ENCODE measurements at places on chromosomes 3 and 15.

DNA sequence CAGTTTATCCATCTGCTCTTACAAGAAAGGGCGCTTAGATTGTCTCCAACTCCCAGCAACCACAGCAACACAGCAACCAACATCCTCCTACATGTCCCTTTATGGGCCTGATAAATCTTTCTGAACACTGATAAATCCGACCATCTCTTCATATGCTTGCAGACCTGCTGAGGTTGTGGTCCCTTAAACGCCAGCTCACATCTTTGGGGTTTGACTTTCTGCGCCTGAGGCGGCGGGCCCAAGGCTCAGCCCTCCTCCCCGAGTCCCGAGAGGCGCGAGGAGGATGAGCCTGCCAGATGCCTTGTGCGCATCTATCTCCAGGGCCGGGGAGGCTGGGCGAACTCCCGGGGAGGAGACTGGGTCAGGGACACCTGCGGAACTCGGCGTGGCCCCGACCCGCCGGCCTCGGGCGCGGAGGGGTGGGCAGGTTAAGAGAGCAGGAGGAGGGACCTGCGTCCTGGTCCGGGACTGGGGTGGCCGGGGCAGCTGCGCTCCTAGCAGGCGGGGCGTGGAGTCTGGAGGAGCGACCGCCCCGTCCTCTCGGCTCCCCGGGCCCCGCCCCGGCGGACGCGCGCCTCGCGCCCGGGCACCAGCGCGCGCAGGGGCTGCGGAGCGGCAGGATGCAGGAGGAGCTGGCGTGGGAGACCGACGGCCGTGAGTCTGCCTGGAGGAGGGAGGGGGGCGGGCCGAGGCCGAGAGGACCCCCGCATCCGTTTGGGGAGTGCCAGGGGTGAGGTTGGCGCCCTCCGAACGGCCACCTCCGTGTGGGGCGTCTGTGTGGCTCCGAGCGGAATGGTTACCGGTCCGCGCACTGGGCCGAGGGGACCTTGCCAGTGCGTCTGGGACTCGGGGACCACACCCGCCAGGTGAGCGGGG, at the start of gene ANKDD1A:
ANKDD1A (plus strand) TSS at position 592 of the 876 bp plus-strand sequence; CDS start at position 621, 29 bp downstream.
- DNase-seq = peak; percentile 18

DNA sequence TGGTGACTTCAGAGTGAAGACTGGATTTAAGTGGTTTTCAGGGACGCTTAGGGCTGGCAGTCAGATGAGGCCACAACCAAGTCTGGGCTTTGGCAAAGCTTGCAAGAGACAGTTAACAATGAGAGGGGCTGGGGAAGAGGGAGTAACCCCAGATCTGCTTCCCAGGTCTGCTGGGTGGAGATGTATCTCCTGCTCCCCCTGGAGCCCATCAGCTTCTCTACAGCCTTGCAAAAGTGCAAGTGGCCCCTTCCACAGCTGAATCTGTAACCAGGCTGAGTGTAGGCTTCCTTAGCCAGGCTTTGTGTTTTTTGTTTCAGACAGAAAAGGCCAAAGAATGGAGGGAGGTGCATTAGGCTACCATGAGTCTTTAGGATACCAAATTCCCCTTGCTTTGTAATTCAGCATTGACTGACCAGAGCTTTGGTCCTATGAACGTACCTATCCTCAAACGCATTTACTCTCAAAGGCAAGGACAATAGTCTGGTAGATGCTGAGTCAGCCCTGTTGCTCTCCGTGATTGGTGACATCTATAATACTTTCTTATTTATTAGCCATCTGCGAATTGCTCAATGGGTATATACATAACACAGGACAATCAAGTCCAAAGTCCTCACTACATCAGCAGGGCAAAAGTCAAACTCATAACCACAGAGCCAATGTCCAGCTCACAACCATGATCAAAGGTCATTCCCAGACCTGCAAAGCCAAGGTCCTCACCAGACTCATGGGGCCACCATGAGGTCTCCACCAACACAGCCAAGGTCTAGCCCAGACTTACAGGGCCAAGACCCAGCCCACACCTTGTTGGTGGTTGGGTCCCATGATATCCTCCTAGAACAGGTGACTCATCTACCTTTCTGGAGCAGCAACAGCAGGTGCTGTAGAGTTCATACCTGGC, 17.1 kb downstream of the CCDC13 start:
- DNase-seq = no peak

DNA sequence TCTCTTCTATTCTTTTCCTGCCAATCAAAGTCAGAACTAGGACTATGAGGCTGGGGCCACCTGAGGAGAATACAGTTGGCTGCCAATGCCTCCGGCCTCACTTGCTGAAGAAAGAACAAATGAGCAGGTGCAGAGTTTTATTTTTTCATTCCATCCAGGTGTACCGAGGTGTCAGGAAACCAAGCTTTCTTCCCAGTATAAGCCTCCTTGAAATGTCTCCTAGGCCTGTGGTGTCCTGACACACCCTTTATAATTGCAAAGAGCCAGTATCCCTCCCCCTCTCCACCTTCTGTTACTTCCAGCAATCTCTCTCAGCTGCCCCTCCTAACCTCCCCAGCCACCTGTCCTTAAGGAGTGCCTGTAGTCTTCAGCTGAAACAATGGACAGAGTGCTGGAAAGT, 127.9 kb downstream of the SLC9A9 start:
- no peak for DNase-seq

- DNase-seq = no peak
Measured at GRCh38 chr3:47542471-47543173, 29.1 kb upstream of the ELP6 start.

- DNase-seq = peak; percentile 51
Measured at GRCh38 chr3:188170461-188171459, 16.8 kb downstream of the LPP start.

- no peak for DNase-seq
Measured at GRCh38 chr15:72229947-72230196, 1.1 kb downstream of the PKM start.

DNA sequence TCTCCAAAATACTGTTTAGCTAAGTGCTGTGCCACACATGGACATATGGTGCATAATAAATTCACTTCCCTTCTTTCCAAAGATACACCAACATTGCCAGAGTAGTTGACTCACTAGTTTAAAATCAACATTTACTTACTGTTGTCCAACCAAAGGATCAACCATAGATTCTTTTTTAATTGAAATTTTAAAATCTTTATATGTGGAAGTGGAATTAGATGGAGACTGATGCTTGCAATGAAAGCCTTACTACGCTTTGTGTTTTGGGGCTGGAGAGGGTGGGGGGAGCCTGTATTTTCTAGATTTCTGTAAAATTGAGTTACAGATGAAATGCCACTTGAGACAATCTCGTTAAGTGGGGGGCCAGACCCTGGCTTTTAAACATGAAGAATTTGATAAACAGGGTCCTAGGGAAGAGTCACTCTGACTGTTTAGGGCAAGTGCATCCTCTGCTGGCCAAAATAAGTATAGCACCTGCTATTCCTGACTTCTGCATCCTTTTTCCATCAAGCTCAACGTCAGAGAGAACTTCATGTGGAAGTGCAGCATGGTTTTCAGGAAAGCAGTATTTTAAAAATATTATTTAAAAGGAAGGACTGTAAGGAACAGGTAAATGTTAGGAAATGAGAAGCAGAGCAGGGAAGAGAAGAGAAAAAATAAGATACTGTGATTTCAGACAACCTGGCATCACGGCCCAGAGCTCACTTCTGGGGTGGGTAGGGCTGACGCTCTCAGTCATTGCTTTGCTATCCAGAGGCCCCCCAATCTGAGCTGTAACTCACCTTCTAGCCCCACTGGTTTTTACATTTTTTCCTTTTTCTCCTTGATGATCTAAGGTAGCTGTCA, 76.7 kb downstream of the BOC start:
- DNase-seq = peak; percentile 13

- no peak for DNase-seq
Measured at GRCh38 chr15:63888823-63889222, 55.1 kb upstream of the HERC1 start.

DNA sequence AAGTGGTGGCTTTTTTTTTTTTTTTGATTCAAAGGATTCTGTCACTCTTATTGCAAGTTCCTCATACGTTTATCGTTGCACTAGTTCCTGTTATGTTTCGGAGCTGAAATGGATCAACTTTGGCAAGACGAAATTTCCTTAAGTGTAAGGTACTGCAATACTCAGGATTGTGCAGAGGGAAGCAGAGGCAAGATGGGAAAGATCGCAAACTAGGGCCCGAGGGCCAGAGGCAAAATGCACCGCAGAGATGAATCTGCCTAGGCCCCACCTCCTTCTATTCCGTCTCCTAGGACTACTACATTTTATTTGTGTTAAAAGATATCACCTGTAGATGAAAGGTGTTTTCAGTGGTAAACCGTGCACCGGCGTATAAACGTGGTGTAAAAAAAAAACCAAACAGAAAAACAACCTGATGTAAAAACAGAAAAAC, 331 bp downstream of the RNU6-1 start:
- no peak for DNase-seq

DNA sequence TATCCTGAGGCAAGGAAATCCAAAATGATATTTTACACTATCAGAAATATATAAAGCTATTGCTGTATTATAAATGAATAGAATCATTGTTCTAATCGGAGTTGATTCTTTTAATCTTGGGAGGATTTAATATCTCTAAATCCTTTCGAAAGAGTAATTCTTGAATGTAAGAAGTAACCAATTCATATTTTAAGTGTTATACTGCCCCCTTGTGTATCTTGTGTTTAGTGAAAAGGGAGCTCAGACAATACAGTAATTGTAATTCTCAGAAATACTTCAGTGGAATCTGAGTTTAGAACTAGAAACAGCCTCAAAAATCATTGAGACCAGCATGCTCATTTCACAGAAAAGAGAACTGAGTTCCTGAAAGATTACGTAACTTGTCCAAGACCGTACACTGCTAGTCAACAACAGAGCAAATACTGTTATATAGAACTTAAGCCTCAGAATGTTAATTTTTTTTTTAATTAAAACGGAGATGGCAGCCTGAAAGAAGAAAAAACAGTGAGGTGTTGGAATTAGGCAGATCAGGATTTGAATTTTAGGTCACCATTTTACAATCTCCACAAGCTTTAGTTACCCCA, 42.9 kb downstream of the PLCH1 start:
- no peak for DNase-seq

- DNase-seq = no peak
Measured at GRCh38 chr3:133367956-133368355, 31.9 kb upstream of the BFSP2 start.

DNA sequence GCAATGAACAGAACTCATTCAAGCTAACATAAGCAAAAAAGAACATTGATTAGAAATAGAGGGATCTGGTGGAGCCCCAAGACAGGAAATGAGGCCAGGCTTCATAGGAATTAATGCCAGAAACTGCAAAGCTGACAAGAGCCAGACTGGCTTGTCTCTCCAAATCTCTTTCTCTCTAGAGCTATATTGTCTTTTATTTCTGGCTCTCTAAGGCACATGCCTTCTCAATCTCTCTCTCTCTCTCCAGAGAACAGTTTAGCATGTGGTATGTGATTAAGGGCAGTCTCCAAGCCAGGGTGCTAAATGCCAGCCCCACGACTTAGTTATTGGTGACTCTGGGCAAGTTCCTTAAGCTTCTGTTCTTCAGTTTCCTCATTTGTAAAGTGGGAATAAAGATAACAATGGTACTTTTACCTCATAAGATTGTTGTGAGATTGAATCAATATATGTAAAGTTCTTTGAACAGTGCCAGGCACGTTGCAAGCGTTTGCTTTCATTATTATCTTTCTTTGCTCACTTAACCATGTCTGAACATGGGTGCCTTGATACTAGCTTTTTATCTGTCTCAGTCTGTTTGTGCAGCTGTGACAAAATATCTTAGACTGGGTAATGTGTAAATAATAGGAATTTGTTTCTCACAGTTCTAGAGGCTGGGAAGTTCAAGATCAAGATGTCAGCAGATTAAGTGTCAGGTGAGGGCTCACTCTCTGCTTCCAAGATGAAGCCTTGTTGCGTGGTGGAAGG, 123.2 kb downstream of the BDH1 start:
- DNase-seq = no peak

DNA sequence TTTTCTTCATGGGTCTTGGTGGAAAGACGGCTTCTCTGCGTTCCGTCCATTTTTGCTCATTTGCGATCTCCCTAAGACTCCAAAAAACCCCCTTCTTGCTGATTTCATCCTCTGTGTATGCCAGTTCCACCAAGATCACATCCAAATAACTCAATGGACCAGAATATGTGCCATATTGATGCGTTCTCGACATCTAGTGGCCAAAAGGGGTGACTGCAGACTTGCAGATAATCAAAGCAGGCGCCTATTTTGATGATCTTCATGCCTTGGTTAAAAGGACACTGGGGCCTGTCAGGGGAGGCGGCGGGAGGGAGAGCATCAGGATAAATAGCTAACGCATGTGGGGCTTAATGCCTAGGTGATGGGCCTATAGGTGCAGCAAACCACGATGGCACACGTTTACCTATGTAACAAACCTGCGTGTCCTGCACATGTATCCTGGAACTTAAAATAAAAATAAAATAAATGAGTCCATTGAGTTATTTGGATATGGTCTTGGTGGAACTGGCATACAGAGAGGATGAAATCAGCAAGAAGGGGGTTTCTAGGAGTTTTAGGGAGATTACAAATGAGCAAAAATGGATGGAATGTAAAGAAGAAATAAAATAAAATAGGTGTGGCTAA, 104.2 kb upstream of the RAD18 start:
- peak; percentile 5 for DNase-seq

DNA sequence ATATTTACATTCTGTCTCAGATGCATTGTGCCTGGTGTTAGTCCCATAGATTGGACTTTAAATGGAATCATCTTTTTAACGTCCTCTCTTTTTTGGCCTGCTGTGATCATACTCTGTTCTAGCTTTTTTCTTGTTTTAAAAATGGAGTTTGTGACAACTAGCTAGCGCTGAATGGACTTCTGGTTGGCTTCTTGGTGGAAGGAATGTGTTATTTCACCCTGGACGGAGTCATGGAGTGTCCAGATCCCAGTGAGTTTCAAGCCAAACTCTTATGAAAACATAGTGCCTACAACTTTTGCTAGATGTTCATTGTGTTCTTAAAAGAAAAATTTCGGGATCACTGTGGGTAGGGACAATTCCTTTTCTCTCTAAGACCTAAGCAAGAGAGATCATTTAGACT, 192.6 kb downstream of the TCF12 start:
- DNase-seq = no peak

DNA sequence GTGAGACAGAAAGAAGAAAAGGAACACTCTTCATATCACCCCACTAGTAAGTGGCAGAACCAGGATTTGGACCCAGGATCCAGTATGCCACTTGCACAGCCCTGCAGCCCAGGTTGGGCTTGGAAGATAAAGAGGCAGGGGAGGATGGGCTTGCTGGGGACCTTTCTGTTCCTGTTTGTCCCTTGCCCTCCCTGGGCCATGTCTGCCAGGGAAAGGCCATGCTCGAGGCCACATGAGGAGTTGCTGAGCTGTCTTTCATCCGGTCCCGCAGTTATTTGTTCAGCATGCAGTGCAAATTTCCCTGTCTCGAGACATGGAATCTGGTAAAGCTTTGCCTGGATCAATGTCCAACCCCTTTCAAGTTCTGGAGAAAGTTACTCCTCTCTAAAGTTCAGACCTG, 116.0 kb upstream of the MRPS22 start:
- no peak for DNase-seq

- no peak for DNase-seq
Measured at GRCh38 chr3:15120986-15121385, 22.0 kb upstream of the RBSN start.

DNA sequence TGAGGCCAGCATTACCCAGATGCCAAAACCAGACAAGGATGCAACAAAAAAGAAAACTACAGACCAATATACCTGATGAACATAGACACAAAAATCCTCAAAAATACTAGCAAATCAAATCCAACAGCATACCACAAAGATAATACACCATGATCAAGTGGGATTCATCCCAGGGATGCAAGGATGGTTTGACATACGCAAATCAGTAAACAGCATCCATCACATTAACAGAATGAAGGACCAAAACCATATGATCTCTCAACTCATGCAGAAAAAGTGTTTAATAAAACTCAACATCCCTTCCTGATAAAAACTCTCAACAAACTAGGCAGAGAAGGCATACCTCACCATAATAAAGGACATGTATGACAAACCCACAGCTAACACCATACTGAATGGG, 14.0 kb upstream of the PIAS1 start:
- DNase-seq = no peak
